ENCODE measurements at places on chromosomes 12 and 14.

DNA sequence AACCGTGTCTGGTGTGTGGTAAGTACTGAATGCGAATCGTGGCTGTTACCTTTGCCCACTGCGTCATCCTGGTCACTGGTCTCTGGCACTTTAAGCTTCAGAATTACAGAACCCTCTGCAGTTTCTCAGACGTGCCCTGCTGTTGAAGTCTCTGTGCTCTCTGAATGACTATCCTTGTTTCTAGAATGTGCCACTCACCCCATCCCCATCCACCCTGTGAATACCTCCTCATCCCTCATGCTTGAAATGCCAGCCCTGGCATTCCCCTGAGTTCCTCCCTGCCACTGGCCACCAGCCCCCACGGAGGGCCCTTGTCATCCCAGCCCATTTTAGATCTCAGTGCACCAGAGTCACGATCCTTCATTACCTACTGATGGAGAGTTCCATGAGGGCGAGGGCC lies 21.3 kb downstream of the TPCN1 start:
- DNase-seq = no peak

DNA sequence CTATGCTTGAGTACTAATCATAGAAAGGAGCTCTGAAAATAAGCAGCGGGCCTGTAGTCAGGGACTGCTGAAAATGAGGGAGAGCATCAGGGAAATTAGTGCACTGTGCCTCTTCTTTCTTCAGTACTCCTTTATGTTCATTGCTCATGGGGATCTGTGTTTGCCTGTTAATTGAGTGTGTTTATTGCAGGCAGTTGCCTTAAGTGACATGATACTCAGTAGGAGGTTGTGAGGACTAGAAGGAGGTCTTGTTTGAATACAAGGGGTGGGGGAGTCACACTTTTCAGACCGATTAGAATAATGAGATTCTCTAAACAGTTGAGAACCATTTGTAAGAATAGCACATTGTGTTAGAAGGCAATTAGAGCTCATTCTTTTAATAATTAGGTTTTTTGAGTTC lies 102.6 kb upstream of the SLCO1C1 start:
- no peak for DNase-seq

DNA sequence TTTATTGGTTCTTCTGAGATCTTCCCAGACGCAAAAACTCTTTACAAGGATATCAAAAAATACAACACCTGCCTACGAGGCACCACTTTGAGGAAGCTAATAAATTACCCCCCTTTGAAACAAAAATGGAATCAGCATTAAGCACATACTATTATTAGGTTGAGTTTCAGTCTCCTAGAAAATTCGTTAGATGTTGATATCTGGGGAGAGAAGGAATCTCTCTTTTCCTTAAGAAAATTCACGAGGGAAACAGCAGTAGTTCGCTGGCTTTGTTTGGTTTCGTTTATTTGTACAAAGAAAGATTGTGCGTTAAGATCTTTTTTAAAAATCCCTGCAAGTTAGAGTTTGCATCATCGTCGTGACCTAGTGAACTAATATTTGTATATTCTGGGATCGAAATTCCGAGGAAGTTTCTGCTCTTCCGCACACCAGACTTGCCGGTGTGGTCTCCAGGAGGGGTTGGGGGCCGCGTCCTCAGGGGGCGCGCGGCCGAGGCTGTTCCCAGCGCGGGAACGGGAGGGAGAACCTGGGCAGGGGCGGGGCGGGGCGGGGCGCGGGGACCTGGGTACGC lies 12.1 kb downstream of the NKX2-1 start:
- no peak for DNase-seq

GRCh38 chr12:21614506-21614905 lies 9.9 kb upstream of the GYS2 start:
- DNase-seq = no peak

DNA sequence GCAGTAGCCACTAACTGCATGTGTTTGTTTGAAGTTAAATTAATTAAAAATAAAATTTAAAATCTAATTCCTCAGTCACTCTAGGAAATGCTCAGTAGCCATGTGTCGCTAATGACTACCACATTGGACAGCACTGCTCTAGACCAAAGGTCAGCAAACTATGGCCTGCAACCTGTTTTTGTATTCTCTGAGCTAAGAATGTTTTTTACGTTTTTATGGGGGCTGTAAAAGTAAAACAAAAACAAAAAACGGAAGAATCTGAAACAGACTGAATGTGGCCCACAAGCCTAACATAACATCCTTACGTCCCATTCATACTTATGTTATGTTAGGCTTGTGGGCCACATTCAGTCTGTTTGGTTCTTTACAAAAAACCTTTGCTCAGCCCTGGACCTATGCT lies 57.8 kb downstream of the LIN52 start:
- no peak for DNase-seq

DNA sequence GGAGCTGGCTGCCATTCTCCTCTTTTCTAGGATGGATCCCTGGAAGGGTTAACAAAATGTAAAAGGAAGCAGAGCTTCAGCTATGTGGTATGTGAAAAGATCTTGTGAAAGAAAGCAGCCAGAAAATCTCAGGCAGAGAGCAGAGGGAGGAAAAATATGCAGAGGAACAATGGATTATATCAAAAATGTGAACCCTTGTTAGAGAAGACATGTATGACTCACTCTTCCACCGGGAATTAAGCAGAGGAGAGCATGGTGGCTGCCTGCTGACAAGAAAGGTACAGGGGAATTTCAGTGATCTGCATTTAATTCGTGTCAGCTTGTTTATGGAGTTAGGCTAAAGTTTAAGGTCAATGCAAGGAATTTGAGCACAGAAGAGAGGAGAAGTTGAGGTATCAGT lies 46.3 kb downstream of the KCNA1 start:
- DNase-seq = no peak
